ENCODE measurements at places on chromosomes 13 and 19.

DNA sequence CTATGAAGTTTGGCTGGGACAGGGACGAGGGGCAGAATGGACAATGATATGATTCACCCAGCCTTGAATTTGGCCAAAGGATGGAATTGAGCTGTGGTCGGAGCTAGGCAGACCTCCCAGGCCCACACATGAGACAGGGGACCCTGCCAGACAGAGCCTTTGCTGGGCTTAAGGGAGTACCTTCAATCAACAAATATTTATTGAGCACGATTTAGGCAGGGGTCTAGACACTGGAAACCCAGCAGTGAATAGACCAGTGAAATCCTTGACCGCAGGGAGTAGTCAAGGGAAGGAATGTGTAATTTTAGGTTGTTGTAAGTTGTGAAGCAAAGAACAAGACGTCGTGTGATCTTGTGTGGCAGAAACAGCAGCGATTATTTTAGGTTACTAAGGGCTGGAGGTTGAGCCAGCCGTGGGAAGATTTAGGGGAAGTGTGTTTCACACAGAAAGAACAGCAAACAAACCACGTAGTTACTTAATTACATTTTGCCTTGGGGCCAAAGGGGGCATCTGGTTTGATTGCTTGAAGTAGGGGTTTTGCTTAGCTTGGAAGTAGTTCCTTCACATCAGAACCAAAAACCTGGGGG lies 16.9 kb upstream of the AP1M2 start:
- DNase-seq: no peak

GRCh38 chr19:30741566-30741965 lies 369.4 kb downstream of the ZNF536 start:
- no peak for DNase-seq

GRCh38 chr19:46648961-46649960 lies 11.7 kb downstream of the DACT3 start:
- DNase-seq: peak; percentile 55

DNA sequence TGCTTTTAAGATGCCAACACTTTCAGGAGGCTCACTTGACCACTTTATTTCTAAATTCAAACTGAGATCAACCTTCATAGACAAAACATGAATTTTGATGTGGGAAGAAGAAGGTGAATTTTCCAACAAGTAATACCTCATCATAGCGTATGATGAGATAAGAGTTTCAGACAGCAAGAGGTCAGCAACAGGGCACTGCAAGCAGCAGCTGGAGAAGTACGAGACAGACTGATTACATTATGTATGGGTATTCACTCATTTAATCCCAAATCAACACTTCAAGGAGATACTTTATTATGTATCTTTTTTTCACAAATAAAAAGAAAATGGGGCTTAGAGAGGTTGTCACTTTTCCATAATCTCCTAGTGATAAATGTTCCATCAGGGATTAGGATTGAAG lies 389.8 kb downstream of the TBC1D4 start:
- no peak for DNase-seq

DNA sequence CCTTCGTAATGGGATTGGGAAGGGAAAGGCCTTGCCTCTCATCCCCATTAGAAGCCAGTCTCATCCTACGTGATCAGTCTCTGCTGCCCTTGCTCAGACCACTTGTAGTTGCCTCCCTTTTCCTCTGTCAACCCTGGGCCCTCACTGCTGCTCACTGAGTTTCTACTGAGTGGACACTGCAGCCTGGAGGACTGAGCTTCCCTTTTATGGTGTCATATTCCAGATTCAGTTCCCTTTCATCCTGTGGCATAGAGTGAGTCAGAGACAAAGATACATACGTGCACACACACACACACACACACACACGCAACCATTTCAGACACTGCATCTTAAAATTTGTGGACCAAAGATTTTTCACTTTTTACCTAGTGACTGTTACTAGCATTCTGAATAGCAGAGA lies 56.6 kb downstream of the COG3 start:
- no peak for DNase-seq

GRCh38 chr19:1676351-1677266 lies 24.2 kb upstream of the TCF3 start:
- DNase-seq: no peak

GRCh38 chr19:50896591-50897190 lies 14.5 kb downstream of the KLK4 start:
- no peak for DNase-seq

- DNase-seq: no peak
Measured at GRCh38 chr19:51127755-51128154, 3.0 kb downstream of the SIGLEC9 start.

- DNase-seq: peak; percentile 15
Measured at GRCh38 chr13:26971990-26972887, 199.4 kb downstream of the USP12 start.

DNA sequence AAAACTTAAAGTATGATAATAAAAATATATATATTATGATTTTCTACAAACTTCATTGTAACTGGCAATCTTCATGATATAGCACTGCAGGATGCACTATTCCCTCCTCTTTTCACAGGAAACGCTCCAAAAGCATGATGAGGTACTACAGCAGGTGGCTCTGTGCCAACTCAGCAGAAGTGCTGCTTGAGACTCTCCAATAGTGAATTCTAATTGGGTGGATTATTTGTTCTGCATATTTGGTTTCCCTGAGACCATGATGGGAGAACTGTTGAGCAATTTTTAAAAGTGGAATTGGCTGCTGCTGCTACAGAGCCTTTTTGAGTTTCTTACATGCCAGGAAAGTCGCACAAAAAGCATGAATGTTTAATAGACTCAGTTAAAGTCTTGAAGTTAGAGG lies 1782.4 kb upstream of the PCDH20 start:
- no peak for DNase-seq

DNA sequence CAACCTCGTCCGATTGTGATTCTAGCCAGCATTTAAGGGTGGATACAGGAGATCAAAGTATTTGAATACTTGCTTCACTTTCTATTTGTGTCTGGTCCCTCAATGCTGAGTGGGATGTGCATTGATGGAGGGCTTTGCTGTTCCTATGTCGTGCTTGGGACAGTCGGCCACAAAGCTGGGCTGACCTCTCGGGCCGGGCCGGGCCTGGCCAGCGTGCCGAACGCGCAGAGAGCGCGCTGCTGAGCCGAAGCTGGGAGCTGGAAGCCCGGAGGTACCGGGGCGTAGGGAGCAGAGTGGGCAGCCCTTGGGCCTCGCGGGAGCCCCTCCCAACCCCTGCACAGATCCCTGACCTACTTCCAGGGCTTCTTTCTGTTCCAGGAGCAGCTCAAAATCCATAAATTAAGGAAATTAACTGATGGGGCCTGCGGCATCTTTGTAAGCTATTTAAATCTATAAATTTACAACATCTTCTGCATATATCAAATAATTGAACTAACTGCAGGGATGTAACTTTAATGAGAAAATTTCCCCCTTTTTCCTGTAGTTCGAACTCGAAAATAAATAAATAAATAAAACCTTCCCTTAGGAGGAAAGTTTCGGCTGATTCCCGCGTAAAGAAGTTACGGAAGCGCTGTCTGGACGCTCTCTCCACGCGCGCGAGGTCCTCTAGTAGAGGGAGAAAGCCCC lies 1.8 kb upstream of the KCTD15 start:
- no peak for DNase-seq

DNA sequence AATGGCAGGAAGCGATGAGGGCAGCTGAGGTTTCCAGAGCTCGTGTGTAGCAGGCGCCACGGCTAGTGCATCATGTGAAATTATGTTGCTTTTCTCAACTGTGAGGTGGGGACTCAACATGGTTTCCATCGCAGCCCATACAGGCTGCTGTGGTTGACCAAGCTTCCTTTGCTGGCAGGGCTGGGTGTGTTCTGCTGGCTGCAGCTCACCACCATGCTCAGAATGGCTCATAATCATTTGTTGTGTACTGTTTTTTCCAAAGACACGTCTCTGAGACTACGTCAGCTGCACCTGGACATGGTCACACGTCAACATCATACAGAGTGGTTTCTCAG lies 16.1 kb upstream of the RASA3 start:
- DNase-seq: no peak

GRCh38 chr13:40063278-40063698 lies 407.8 kb downstream of the COG6 start:
- no peak for DNase-seq

DNA sequence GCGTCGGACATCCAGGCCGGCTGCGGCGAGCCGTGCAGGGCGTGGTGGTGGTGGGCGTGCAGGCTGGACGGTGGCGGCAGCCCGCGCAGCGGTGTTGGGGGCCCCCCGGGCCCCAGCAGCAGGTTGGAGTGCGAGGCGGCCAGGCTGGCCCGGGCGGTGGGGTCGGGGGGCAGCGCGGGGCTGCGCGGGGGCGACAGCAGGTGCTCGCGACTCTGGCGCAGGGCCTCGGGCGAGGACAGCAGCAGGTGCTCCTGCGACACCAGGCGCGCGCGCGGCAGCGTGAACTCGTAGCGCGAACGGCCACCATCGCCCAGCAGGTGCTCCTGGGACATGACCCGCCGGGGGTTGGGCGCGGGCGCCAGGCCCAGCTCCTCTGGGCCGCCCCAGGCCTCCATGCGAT lies 9.8 kb downstream of the SHISA7 start:
- DNase-seq: no peak

GRCh38 chr13:112574834-112575613 lies 12.9 kb downstream of the TUBGCP3 start:
- no peak for DNase-seq

DNA sequence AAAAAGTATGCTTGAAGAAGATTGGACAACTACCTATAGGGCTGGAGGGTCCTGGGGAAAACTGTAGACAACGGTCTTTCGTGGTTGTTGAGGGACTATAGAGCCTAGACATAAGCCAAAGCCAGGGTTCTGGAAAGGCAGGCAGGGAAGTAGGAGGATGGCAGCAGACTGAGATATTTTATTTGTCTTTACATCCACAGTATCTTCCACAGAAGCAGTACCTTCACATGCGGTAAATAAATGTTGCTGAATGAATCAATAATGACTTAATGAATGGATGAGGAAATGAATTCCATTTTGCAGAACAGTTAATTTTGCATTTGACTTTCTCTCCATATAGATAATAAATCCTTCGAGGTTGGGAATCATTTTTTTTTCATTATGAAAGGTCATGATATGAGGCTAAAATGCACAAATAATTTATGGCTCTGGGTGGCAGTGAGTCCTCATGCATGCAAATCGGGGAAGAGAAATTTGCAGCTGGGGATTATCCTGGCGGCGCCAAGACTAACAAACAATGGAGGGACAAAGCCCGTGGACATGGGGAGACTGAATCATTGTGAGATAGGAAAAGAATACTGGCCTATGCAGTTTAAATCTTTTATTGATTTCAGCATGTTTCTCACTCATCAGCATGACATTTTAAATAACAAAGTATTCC lies 102.0 kb downstream of the ERCC5 start:
- DNase-seq: no peak

GRCh38 chr13:112102243-112102642 lies 35.3 kb downstream of the SOX1 start:
- peak; percentile 43 for DNase-seq

GRCh38 chr13:36981156-36981743 lies 17.9 kb downstream of the ALG5 start:
- DNase-seq: no peak

DNA sequence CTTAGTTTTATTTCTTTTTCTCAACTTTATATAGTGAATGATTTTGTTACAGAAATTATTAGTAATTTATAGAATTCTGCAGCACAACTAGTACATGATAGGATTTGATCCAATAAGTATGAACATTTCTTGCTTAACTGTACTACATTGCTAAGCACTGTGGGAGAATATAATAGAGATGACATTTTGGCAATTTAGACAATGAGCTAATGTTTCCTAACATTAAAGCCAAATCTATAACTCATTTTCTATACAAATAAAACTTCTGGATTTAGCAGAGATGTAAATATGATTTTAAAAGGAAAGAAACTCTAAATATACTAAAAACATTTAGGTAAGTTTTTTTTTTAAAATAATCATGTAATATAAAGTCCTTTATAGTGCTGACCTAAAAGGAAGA lies 87.3 kb downstream of the FNDC3A start:
- DNase-seq: no peak

DNA sequence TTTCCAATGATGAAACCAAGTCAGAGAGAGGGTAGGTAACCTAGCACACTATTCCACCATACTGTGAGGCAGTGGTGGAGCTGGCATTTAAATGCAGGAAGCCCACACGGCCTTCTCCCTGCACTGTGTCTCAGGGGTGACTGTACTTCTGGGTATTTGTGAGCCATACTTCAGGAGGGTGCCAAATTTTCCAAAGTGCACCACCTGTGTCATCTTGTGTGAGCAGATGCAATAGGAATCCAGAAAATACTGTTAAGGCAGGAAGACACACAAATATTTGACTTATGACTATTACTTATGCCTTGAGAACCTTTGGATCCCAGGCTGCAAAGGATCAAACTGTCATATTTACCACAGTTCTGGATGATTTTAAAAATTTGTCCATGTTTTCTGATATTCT lies 17.3 kb downstream of the ZNF229 start:
- no peak for DNase-seq

GRCh38 chr19:17266589-17266974 lies 661 bp upstream of the BABAM1 start:
- DNase-seq: no peak

DNA sequence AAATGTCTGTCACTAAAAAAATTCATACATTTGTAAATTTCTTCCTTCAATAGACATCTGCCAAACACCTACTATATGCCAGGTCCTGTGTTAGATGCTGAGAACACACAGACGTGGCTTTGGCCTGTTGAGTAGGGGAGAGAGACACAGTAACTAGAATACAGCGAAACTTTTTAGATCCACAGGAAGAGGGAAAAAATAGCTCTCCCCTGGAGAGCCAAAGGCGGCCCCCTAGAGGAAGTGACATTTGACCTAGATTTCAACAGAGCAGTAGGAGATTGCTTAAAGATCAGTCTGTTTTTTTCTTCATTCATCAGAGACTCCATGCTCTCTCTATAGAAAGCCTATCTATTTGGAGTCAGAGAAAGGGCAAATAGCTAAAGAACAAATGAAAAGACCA lies 11.3 kb downstream of the LCP1 start:
- DNase-seq: no peak

DNA sequence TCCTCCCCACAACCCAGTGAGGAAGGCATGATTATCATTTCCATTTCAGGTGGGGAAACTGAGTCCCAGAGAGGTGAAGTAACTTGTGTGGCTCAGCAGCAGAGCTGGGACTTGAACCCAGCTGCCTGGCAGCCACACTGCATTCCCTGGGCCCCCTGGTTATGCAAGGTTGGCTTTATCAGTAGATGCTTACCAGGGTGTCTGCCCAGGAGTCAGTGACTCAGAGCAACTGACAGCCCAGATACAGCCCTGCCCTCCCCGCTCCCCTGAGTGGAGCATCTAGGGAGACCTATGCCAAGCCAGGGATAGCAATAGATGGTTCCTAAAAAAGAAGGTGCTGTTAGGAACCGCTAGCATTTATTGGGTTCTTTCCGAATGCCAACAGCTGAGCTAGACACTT lies 5.9 kb downstream of the IGLON5 start:
- DNase-seq: no peak

GRCh38 chr19:4140237-4140711 lies 13.2 kb upstream of the CREB3L3 start:
- peak; percentile 38 for DNase-seq
